ENCODE measurements at places on chromosomes 1 and 21.

DNA sequence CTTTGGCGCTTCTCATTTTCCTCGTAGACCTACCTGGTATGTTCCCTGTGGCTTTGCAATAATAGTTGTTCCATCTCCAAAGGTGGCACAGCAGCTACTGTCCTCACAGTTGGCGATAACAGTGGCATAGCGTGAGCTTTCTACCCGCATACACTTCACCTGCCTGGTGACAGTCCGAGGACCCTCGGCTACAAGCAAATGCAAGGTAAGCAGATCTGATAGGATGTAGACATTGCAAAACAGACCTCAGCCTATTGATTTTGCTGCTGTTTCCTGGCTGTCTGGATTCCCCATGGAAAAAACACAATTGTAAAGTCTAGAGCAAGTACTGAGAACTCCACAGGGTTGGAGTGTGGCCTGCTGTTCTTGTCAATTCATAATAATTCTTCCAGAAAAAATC lies 78.5 kb downstream of the WDR3 start:
- no peak for DNase-seq

- DNase-seq = no peak
Measured at GRCh38 chr1:15620155-15620545, 2.9 kb downstream of the DDI2 start.

- no peak for DNase-seq
Measured at GRCh38 chr1:73782901-73783300, 415.1 kb downstream of the LRRIQ3 start.

DNA sequence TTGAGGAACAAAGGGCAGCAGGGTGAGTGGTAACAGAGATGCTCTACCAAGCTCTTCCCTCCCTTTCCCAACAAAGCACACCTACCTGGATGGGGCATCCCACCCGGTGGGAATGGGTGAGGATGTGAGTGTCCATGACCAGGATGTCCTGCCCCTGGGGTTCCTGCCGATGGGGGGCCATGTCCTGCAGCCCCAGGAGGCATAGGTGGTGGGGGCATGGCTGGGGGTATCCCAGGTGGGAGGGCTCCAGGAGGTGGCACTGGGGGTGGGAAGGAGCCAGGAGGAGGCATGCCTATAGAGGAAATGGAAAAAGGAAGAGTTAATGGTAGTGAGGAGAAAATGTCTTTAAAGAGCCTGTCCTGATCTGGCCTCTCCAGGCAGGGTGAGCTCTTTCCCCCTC lies 1.9 kb downstream of the SF3B4 start:
- DNase-seq = no peak

- no peak for DNase-seq
Measured at GRCh38 chr1:185632659-185633423, 101.3 kb upstream of the HMCN1 start.

GRCh38 chr1:97063532-97063931 lies 341.9 kb downstream of the PTBP2 start:
- no peak for DNase-seq

GRCh38 chr1:93596329-93597089 lies 85.1 kb downstream of the BCAR3 start:
- no peak for DNase-seq

- DNase-seq = no peak
Measured at GRCh38 chr1:53380296-53380695, 52.4 kb upstream of the LRP8 start.

- DNase-seq = no peak
Measured at GRCh38 chr1:234782105-234782751, 172.2 kb upstream of the IRF2BP2 start.

DNA sequence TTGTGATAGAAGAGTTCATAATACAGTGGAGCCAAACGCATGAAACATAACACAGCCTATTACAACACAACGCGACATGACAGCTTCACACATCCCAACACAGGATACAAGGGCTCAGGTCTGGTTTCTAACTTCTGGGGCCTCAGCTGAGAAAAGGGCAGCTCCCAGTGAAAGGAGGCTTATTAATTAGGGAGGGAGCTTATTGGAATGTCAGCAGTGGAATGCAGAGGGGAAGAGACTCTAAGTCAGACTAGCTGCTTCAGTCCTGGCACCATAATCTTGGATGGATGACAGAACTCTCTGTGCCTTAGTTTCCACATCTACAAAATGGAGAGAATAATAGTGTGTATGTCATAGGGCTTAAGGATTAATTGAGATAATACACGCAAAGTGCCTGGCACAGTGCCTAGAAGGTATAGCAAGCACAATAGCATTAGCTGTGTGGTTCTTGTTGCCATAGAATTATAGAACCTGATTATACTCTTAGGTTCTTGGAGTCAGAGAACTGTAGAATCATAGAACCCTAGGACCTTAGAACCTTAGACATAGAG lies 22.7 kb upstream of the SLC2A1 start:
- no peak for DNase-seq

GRCh38 chr1:54623216-54624007 lies at the start of gene FAM151A:
Gene FAM151A, minus strand, starts transcription at chr1:54623525. Its CDS starts 130 bp downstream, at chr1:54623395.
- DNase-seq = no peak

GRCh38 chr1:214107322-214108096 lies 119.7 kb downstream of the PROX1 start:
- no peak for DNase-seq

DNA sequence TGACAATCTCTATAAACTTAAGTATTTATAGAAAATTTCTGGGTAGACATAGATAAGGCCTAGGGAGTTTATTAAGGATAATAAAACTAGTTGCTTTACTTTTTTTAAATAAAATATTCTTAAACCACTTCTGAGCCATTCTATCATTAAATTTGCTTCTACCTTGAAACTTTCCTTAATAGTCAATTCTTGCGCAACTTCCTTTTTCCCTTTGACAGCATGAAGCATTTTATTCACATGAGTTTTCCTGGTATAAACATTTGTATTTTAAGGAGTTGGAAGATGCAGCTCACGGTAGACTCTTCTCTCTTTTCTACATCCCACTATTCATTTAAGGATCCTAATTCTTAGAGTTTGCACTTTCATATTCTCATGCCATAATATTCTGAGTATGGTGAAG lies 75.8 kb upstream of the DPH5 start:
- no peak for DNase-seq

- DNase-seq = no peak
Measured at GRCh38 chr21:46633566-46633965, 1.9 kb upstream of the PRMT2 start.

- DNase-seq = no peak
Measured at GRCh38 chr1:68010543-68010942, 39.9 kb downstream of the DIRAS3 start.

DNA sequence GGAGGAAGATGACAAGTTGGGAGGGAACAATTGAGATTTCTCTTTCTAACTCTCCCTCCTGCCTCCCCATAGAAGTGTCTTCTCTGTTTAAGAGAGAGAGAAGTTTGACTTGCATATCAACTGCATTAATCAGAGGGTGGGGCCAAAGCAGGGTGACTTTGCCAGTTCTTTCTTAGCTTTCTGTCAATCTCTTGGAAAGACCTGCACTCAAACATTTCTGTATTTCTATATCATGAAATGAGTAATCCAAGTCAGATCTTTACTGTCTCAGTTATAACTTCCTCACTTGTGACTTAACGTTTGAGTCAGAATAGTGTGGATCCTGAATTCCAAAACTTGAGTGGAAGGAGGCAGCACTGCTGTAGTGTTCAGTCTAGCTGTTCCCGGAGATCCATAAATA lies 180.8 kb upstream of the KCNK2 start:
- no peak for DNase-seq

GRCh38 chr1:154926201-154926600 lies 10.3 kb downstream of the PMVK start:
- DNase-seq = no peak

GRCh38 chr21:36082237-36082664 lies 12.4 kb downstream of the CBR1 start:
- DNase-seq = no peak

GRCh38 chr1:27632387-27633297 lies 2.3 kb downstream of the FGR start:
- no peak for DNase-seq

DNA sequence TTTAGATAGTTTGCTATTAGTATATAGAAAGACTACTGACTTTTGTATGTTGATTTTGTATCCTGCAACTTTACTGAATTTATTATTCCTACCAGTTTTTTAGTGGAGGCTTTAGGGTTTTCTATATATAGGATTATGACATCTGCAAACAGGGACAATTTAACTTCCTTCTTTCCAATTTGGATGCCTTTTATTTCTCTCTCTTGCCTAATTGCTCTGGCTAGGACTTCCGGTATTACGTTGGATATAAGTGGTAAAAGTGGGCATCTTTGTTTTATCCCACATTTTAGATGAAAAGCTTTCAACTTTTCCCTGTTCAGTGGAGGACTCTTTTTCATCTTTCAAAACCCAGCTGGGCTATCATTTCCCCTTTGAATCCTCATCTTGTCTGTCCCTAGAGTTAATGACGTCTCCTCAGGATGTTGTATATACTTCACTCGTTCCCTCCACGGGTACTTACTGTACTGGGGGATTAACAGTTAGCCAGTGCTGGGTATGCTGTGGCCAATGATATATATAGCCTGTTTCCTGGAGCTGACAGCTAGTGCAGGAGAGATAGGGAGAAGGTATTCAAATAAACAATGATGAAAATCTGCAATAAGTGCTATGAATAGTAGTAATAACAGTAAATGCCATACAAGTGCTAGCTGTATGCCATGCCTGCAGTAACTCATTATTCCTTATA lies 9.8 kb downstream of the ACOT11 start:
- no peak for DNase-seq

DNA sequence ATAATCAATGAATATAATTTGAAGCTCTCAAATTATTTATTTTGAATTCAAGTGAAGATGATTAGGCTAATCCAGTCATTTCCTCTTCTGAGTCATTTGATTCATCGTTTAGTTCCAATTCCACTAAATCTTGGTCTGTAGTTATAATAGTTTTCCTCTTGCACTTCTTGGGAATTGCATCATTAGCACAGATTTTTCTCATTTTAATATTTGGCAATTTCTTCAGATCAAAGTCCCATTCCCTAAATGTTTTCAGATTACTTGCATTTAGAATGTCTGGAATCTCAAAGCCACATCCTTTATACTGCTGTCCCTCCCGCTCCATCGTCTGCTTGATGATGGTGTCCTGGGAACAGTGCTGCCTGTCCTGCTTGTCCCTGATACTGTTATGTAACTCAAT lies 43.5 kb downstream of the MAST2 start:
- no peak for DNase-seq

GRCh38 chr21:44828362-44829056 lies 10.6 kb upstream of the SUMO3 start:
- no peak for DNase-seq
